ENCODE measurements at places on chromosomes 7 and 10.

DNA sequence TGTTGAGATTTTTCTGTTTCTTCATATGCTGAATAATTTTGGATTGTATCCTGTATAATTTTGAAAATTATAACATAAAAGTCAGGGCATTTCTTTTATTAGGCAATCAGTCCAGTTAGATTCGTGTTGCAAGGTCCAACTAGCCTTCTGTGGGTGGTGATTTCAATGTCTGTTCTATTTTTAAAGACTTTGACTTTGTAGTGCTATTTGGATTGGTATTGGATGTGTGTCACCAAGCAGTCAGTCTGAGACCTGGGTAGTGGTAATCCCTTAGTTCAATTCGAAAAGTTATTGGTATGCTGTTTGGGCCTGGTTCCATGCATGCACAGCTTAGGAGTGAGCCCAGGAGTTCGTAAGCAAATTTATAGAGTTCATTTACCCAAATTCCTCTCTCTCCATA lies 82.2 kb downstream of the EPDR1 start:
- no peak for DNase-seq

DNA sequence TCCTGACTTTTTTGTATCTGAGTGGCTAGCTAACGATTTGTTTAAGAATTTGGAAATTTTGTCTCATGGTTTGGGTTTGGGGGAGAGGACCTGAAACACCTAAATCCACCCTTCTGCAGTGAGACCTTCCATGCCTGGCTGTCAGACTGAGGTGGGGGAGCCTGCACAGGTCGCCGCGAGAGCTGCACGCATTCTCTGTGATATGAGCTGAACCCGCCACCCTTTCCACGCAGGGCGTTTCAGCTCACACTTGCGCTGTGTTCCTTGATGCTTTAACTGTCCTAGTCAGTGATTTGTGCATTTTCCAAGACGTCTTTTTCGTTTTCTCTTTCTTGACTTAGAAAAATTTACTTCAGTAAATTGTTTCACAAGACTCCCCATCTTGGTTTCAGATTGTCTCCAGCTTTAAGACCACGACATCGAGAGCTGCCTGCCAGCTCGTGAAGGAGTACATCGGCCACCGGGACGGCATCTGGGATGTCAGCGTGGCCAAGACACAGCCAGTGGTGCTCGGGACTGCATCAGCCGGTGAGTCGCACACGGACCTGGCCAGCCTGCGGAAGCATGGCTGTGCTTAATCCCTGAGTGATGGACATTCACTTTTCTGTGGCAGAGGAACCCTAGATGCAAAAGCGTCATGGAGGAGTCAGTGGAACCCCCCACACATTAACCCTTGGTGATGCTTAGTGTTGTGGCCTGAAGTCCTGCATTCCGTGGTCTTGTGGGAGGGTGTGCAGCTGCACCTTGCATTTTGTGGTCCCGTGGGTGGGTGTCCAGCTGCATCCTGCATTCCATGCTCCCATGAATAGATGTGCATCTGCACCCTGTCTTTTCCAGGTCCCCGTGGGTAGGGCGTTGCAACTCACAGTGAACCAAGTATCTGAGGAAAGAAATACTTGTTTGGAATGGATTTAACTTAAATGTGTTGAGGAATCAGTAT lies 28.1 kb downstream of the WDR37 start:
- DNase-seq = no peak

- no peak for DNase-seq
Observed at GRCh38 chr7:34657632-34658268, at the start of gene NPSR1. NPSR1 (plus strand) TSS chr7:34658218; CDS start chr7:34658413, 195 bp downstream.

DNA sequence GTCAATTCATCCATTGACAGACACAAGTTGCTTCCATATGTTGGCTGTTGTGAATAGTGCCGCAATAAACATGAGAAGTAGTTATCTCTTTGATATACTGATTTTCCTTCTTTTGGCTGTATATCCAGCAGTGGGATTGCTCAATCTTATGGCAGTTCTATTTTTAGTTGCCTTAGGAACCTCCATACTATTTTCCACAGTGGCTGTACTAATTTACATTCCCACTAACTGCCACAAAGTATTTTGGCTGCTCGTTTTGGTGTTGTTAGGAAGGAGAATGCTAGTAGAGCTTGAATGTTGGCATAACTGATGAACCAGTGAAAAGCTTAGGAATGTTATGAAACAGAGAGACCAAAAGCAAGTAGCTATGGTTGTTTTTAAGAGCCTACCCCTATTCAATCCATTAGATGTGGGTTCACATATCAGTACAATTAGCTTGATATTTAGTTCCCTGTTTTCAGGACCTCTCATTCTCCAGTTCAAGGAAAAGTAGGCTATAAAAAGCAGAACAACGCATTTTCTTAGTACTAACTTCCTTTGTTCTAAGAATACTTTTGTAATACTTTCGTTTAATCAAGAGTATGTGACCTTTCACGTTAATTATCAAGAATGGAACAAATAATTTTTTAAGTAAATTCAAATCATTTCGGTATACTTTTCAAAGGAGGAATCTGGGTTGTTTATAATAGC lies 100.3 kb downstream of the FAS start:
- peak; percentile 53 for DNase-seq

- peak; percentile 62 for DNase-seq
Observed at GRCh38 chr7:111982804-111983203, 223.4 kb downstream of the DOCK4 start.

GRCh38 chr7:112021379-112022044 lies 184.7 kb downstream of the DOCK4 start:
- no peak for DNase-seq

- no peak for DNase-seq
Observed at GRCh38 chr10:24871011-24871935, 81.1 kb downstream of the PRTFDC1 start.

DNA sequence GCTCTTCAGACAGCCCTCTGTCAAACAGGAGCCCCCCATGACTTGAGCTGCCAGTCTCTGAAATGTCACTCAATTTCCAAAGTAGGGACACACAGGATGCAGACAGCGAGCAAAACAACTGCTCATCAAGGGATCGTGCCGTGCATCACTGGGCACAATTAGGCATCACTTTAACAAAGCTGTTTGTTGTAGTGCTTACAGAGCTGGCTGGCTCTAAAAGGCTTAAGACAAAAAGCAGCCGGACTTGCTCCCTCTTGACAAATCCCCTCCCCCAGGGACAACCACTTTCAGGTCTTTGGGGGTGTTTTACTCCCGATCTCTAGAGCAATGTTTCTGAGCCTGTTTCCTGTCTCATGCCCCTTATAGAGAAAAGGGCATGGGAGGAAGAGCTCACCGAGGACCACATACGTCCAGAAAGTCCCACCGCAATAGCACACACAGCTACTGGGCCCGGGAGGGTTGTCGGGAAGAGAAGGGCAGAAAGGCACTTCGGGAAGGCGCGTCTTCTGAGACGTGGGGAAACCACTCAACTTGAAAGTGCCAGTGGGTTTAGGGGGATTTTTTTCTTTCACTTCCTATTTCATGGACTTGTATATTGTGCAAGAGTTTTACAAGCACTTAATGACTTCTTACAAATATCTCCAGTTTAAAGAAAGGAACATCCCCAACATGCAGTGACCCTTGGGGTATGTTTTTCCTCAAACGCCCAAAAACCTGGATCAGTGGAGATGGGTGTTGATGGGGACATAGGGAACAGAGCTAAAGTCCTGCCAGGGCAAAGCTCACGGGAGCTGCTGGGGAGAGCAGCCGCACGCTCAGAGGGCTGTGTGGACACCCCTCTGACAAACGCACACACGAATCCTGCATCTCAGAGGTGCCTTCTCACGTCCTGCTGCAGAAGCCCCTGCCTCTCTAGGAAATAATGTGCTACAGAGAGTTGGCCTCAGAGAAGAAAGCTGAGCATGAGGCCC lies 27.1 kb downstream of the LRRC20 start:
- DNase-seq = no peak

DNA sequence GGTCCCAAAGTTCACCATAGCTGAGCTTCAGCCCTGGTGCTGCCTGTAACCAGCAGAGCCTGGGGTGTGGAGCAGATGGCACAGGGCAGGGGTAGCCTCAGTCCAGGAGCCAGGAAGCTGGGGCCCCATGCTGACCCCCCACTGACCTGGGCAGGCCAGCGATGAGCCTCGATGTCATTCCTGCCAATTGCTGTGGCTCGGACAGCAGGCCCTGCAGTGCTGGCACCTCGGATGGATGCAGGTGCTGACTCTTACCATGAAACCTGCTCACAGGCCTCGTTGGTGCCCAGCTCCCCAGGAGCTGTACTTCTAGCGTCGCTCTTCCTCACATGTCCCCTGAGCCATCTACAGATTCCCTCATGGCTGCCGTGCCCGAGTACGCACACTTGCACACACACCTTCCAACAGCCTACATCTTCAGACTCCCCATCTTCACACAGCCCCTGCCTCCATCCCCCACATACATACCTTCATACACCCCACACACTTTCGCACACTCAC lies 46.8 kb upstream of the PCBD1 start:
- no peak for DNase-seq

DNA sequence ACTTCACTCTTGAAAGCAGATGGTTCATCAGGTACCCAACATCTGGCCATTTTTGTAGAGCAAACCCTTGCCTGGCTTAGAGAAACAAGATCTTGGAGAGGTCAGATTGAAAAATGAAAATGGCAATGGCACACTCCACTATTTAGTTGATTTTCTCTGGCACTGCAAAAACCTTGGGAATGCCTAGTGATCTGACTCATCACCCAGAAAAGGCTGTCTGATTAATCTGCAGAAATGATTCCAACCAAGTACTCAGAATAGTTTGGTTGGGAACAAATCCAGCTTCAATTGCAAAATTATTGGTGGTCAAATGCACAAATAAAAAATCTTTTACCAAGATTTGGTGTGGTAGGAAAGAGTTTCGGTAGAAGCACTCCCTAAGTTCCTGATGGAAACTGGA lies 351.2 kb downstream of the PHTF2 start:
- DNase-seq = peak; percentile 72

DNA sequence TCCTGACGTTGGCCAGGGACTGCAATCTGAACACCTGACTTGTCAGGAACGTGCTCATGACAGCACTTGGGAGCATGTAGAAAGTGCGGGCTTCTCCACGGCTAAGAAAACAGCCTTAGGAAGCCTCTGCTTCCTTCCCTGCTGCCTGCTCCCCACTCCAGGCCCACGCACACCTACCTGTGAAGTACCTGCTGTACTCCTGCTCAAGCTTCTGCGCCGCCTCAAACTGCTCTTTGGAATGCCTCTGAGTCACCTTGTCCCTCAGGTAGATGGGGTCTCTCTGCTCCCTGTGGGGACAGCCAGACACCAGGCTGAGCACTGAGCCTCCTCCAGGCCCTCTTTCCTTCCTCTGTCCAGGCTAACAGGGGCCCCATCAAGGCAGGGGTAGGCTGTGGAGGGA lies 132.7 kb downstream of the DLG5 start:
- DNase-seq = no peak

DNA sequence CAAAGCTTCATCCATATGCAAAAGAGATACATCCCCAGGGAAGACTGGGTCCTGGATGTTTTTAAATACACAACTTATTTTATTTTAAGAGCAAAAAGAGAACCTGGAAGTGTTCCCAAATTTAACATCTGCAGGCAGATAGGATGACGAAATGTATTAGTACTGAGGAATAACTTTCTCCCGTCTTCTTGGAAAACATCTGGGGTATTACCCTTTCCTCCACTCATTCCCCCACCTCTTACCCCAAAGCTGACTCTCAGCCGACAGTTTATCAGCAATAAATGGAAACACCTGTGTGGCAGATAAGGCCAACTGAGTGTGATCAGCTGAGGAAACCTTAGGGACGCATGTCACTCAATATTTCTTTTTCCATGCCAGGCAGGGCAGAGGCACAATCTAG lies 435.6 kb upstream of the NPVF start:
- no peak for DNase-seq

DNA sequence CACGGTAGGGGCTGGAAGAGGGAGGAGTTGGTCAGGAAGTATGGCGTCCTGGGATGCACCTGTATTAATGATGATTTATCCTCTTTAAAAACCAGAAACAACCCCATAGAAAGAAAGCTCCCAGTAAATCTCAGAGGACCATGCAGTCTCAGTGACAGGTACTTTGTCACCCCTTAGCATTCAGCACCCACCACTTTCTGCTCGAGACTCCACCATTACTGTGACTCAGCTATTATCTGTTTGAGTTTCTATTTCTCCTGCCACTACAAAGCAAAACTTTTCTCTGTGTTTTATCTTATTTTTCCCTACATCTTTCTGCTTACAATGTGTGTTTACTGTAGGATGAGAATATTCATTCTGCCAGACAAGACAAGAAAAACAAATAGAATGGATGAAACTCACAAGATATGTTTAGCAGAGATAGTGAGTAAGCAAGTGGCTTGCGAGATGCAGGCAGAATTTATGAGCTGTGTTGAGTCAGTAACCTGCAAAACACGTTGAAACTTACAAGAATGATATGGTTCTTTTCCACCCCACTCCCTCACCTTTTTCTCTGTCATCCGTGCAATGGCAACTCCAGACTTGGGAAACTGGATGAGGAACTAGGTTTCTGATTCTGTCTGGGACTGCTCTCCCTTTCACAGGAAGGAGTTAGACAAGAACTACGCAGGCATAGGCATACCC lies 127.1 kb downstream of the AOAH start:
- no peak for DNase-seq

- no peak for DNase-seq
Observed at GRCh38 chr7:13907831-13908230, 81.6 kb downstream of the ETV1 start.

GRCh38 chr10:120221873-120222485 lies 235.0 kb upstream of the PLPP4 start:
- peak; percentile 50 for DNase-seq

- DNase-seq = no peak
Observed at GRCh38 chr10:119273413-119273812, 66.0 kb downstream of the GRK5 start.

DNA sequence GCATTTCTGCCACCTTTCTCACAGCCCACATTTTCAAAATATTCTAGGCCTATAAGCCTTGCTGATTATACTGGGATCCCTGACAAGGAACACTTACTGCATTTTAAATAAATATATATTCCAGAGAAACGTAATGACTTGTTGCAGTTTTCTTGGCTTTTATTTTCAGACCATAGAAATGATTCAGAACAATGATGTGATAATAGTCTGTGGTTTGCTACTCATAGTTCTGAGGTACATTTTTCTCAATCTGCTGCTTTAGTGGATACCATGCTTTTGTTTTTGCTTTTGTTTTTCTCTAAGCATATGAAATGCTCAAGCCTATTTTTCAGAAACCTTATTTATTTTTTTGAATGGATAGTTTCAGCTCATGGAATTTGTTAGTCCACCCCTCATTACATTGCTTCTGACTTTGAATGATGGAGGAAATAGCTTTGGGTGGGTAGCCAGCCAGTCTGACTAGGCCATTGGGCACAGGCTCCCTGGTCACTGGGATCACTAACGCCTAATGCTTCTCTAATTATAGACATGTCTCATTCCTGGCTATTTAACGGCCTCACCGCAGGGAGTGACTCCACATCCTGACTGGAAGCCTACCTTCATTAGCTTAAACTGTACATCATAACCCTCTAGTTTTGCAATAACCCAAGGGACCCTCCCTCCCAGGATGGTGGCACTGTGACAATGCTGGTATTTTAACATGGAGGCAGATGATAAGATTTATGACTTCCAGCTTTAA lies 66.1 kb downstream of the MBL2 start:
- DNase-seq = peak; percentile 50

Measured in astrocyte of the spinal cord (primary cell).